ENCODE measurements at places on chromosomes 11 and 22. TPM values are rescaled to one million over a fixed set of nuclear protein-coding genes. Genes with fewer than 3 reads are reported as not detected.

The USP2 gene
- polyA plus RNA-seq: 13.6 TPM

DNA sequence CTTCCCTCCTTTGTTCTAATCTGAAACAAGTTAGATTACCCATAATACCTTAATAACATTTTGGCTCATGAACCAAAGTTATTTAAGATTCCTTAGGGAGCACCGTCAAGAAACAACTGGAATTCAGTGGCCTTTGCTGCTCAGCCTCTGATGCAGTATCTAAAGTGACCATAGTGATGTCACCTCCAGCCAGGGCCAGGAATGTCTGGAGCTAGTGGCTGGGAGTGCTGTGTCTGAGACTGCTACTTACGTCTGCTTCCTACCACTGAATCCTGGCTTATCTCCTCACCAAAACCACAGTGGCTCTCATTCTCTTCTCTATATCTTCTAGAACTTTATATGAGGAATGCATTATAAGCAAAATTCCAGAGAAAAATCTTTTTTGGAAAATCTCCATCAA is 658.0 kb downstream of the DLG2 start:
- DNase-seq: no peak

DNA sequence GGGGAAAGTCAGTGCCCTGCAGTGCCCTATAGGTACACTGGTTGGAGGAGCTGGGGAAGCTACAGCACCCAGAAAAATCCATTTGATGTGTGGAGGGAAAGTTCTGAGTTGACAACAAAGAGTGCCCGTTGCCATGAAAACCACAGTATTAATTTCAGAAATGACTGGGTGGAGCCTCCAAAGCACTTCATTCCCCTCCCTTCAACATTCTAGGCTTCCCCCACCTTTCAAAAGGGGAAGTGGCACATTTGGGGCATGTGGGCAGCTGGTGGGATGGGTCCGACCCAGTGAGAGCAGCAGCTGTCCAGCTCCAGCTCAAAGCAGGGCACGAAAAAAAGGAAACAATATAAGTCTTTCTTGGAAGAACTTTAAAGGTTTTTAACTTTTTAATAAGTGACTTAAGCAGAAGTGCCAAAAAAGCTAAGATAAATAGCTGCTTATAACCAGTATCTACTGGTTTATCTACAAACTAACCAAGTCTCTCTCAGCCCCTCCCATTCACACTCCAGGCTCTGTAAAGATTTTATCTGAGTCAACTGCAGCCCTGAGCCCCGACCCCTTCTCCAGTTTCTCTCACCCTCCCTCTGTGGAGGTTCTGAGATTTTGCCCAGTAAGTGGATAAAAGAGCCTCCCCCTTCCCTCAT is 9.0 kb upstream of the AHNAK start:
- no peak for DNase-seq

The NRGN gene
- 15.7 TPM for polyA plus RNA-seq

The PRG3 gene
- polyA plus RNA-seq: 0.94 TPM

The OR51B2 gene
- polyA plus RNA-seq: not detected

The MMP13 gene
- polyA plus RNA-seq: 0.04 TPM
